ENCODE measurements at places on chromosomes 2 and 18. TPM values are rescaled to one million over a fixed set of nuclear protein-coding genes. Genes with fewer than 3 reads are reported as not detected.

XIRP2 gene
- total RNA-seq = not detected

ATP6V1C2 gene
- not detected for total RNA-seq

CNTNAP5 gene
- not detected for total RNA-seq

SH3RF3 gene
- total RNA-seq = 3.9 TPM

HEATR5B gene
- total RNA-seq = 35.5 TPM

PMAIP1 gene
- 17.8 TPM for total RNA-seq

CCL20 gene
- 1.9 TPM for total RNA-seq

CRYBA2 gene
- not detected for total RNA-seq

NXPH2 gene
- not detected for total RNA-seq

PPIG gene
- 78.2 TPM for total RNA-seq

CACNB4 gene
- total RNA-seq = 1.2 TPM

LONRF2 gene
- not detected for total RNA-seq

ALPP gene
- total RNA-seq = not detected

DSG2 gene
- total RNA-seq = 0.53 TPM

MERTK gene
- total RNA-seq = 0.35 TPM

VIL1 gene
- 0.23 TPM for total RNA-seq

DAPL1 gene
- not detected for total RNA-seq

RGPD8 gene
- 20.7 TPM for total RNA-seq

TFPI gene
- 1.1 TPM for total RNA-seq

HOXD8 gene
- not detected for total RNA-seq

OR6B2 gene
- not detected for total RNA-seq

ELOA2 gene
- total RNA-seq = not detected

CFC1 gene
- total RNA-seq = not detected

PHLPP1 gene
- 6.9 TPM for total RNA-seq

CPO gene
- total RNA-seq = 0.30 TPM

POTEJ gene
- total RNA-seq = not detected

ARHGAP28 gene
- total RNA-seq = not detected

LRRC30 gene
- not detected for total RNA-seq

DYSF gene
- total RNA-seq = 0.82 TPM

WNT6 gene
- total RNA-seq = not detected

ST8SIA5 gene
- total RNA-seq = not detected

RTP5 gene
- 1.2 TPM for total RNA-seq

DSG1 gene
- not detected for total RNA-seq

UGT1A3 gene
- total RNA-seq = not detected

ERBB4 gene
- total RNA-seq = not detected

CFAP65 gene
- total RNA-seq = not detected

ADAM23 gene
- total RNA-seq = 0.95 TPM

MC5R gene
- not detected for total RNA-seq

ASIC4 gene
- 0.35 TPM for total RNA-seq

IL1R2 gene
- not detected for total RNA-seq

DUSP19 gene
- 2.5 TPM for total RNA-seq

LRATD1 gene
- total RNA-seq = 0.19 TPM

GCG gene
- total RNA-seq = not detected

FECH gene
- 16.2 TPM for total RNA-seq

NEB gene
- 0.91 TPM for total RNA-seq

IL37 gene
- not detected for total RNA-seq
